ENCODE measurements at places on chromosomes 5 and 9.

DNA sequence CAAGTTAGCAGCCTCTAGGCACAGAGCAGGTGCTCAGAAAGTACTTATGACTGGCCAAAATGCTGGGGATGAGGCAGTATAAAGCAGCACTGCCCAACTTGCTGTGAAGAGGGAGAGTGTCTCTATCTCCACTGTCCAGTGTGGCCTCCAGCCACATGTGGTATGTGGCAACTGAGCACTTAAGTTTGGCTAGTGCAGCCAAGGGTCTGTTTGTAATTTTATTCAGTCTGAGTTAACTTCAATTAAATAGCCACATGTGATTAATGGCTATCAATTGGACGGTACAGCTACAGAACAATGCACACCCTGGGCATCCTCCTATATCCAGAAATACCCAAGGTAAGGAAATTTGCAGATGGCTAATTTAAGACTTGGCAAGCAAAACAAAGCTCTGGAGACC, 26.9 kb downstream of the ROR2 start:
- no peak for DNase-seq

GRCh38 chr5:21689587-21689986, 1163.6 kb downstream of the CDH12 start:
- DNase-seq, result no peak

DNA sequence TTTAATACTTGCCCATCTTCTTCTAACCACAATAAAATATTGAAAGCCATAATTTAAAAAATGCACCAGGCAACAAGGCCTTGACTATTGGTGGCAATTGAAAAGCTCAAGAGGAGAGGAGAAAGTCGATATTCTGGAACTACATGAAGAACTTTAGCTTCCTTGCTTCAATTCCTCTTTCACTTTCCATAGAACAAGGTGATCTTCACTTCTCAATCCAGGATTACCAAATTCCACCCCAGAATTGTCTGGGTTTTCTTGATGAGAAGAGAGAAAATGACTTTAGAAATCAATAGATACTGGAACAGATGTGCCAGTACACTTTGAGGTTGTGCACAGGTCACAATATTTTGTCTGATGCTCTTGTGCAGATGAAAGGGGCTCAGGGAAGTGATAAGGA, 52.2 kb downstream of the PTCD2 start:
- no peak for DNase-seq

DNA sequence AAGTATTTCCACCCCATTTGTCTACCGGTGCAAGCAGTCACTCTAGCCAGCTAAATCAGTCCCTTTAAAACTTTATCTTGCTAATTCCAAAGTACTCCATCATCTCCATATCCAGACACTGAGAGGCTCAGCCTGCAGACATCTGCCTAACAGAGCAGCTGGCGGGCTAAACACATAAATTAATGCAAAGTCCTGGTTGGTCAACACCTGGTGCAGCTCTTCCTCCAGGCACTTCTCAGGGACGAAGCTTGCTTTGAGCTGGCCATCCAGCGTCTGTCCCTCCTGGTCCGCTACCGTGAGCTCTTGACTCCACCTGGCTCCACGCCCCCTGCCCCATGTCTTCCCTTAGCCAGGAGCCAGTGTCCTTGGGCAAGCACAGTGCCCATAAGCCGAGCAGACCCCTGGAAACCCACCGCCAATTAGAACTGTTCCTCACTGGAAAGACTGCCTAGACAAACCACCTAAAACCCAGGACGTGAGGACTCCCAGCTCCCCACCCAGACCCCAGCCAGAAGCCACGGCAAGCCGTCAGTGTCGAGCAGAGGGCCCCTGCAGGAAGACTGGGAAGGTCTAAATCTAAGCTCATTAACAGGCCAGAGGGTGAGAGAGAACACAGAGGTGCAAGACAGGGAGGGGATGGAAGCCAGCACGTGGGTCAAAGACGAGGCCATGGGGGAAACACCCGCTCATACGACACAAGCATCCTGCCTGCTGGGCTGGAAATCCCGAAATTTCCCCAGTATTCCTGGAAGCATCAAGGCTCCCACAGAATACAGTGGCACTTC, 120.0 kb downstream of the COL23A1 start:
- DNase-seq, result no peak

DNA sequence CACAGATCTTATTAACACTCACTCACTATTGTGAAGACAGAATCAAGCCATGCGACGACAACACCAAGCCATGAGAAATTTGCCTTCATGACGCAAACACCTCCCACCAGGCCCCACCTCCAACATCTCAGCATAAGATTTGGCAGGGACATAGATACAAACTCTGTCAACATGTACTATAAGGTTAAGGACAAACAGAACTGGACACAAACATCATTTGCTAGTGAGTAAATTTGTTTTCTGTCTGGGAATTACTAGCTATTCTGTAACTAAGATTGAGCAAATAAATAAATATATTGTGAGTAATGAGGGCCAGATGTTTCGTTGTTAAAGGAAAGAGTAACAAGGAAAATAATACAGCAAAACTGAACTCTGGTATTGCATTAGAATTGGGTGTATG, 15.7 kb upstream of the KCNN2 start:
- no peak for DNase-seq

DNA sequence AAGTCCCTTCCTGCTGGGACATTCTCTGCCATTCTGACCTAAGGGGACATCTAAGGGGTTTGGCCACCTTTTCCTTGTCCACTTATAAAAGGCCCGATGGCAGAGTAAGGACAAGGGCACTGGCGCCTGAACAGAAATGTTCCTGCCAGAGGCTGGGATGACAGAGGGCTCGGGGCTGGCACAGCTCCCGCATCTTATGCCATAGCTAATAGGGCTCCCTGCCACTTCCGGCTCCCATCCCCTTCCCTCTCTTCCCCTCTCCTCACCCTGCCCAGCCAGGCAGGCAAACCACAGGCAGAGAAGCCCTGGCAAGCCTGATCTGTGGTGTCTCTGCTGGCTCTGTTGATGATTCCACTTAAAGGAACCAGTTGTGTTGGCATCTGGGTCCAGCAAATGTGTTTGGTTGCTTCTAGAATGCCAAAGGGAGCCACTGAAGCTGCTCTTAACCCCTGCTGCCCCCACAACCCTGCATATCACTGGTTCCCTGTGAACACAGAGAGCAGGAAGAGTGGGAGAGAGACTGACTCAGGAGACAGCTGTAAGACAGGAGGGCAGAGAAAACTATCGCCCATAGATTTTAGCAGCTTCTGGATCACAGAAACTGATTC, 18.4 kb upstream of the ADRA1B start:
- no peak for DNase-seq

DNA sequence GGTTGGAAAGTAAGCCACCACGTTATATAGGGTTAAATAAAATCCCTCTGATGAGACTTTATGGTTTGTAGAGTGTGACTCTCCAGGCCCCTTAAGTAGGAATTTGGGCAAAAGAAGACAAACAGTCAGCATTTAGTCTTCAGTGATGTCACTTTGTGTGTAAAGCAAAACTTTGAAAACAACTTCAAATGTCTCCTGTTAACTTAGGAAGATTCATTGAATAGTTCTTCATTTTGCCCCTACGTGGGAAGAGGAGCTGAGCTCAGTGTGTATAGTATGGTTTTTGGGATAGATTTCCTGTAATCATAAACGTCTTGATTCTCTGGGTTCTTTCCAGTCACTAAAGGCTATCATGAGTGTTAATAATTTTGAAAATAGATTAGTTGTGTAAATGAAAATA, 101.3 kb downstream of the GADD45G start:
- no peak for DNase-seq

- DNase-seq, result no peak
These were observed 61.8 kb upstream of the SNX2 start for GRCh38 chr5:122713041-122713440.

DNA sequence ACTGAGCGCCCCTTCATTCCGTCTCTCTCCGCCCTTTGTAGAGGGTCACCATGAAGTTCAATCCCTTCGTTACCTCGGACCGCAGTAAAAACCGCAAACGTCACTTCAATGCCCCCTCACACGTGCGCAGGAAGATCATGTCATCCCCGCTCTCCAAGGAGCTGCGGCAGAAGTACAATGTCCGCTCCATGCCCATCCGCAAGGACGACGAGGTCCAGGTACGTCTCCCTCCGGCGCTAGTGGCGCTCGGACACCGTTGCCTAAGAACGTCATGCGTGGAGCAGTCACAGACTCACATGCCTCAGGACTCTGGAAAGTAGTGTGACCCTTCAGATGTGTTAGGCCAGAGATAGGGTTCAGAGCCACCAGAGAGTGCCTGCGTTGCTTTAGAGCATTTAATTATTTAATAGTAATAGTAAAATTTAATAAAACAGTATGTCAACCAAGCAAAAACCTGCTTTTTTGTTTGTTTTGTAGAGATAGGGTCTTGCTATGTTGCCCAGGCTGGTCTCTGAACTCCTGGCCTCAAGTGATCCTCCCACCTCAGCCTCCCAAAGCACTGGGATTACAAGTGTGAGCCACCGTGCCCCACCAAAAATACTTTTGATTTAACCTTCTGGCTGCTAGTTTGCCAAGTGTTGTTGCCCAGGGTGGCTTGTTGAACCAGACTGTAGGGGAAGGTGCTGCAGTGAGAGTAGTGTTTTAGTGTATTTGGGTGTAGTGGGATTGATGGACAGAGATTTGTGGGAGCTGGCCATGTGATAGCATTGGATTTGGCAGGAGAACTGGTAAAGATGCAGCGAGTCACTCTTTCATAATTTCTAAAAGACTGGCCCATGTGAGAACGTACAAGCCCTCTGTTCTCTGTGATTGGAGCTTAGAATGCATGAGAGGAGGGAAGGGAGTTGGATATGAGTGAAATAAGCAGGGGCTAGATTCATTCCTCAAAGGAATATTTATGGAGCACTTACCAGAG, 888 bp downstream of the RPL26L1 start:
- DNase-seq, result no peak

GRCh38 chr5:1246711-1247431, 21.7 kb downstream of the SLC6A18 start:
- DNase-seq, result no peak

DNA sequence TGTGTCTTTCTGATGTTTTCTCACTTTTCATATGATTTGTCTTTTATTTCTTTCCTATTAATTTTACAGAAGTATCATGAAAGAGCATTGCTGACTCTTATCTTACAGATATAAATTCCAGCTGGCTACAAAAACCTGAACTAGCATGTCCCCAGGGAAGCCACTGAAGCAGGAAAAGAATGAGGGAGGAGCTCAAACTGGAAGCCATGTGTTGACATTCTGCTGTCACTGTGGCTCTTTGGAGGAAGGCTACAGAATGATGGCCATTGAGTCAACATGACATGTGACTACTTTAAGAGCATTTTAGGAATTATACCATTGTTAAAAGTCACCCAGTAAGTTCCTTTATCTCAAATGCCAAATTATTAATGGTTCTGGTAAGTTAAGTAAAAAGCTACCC, 638.3 kb upstream of the DMAC1 start:
- DNase-seq, result no peak

- DNase-seq, result no peak
These were observed 276.7 kb downstream of the PSAT1 start for GRCh38 chr9:78573669-78574068.

DNA sequence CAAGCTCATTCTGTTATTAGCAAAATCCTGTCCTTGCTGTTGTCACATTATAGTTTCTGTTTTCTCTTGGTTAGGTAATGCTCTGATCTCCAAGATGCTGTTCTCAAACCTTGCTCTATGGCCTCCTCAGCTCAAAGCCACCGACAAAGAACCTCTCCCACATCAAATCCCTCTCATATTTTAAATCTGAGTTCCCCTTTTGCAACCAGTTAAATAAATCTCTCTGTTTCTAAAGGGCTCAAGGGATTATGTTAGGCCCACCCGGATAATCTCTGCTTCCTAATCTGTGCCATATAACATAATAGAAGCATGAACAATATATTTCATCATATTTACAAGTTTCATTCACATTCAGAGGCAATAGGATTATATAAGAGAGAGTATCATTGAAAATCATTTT, 286.0 kb downstream of the CYLC2 start:
- DNase-seq, result no peak

DNA sequence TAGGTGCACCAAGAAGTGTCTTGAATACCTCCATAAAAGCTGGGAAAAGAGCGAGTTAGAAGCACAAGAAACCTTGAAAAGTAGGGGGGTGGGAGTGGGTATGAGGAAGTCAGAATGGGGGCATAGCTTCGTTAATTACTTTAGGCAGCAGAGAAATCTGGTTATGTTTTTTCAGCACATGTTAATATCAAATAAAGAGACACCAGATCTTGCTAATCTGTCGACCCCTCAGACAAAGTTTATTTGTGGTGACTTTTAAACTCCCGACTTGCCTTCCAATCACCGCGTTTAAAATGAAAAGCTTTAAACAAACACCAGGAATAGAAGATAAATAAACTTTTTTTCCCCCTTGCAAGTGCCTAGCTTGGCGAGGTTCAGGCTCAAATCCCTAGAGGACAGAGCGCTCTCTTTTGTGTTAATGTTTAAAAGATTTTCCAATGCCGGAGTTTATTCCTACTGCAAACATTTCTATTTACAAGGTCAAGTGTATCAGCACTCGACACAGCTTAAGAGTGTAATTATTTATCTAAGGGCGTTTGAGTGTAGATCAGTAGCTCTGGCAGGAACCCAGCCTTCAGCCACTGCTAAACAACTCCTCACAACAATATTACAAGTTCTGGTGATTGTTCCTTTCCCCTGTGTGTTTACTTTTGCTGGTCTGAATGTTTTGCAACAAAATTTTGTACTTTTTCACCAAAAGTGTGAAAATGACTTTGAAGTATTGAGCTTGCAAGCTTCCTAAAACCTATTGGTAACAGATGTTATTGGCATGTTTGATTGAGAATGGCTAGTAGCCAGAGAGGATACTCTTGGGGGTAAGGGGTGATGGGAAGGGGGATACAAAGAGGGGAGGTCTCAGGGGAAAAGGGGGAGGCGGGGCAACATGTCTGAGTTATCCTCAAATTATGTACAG, 3.8 kb downstream of the GAS1 start:
- DNase-seq, result no peak

All from stimulated activated CD8-positive, alpha-beta memory T cell treated with anti-CD3 and anti-CD28 coated beads, Interleukin-15, amount 100 ng/mL, for 4 hours (primary cell).